ENCODE measurements at places on chromosomes 5 and 9. TPM values are rescaled to one million over a fixed set of nuclear protein-coding genes. Genes with fewer than 3 reads are reported as not detected.

The PCDHB16 gene
- total RNA-seq = 0.08 TPM

The WDR38 gene
- total RNA-seq = 0.13 TPM

The BRD3OS gene
- 18.2 TPM for total RNA-seq

The APC gene
- total RNA-seq = 9.1 TPM

The SPARC gene
- 20.5 TPM for total RNA-seq

The GPR151 gene
- not detected for total RNA-seq

The PCDHGA11 gene
- not detected for total RNA-seq

The SUSD3 gene
- total RNA-seq = 1.0 TPM

The RRAGA gene
- total RNA-seq = 129 TPM

The ADRB2 gene
- total RNA-seq = 1.6 TPM

The TAL2 gene
- 0.20 TPM for total RNA-seq

The DEPDC1B gene
- 17.6 TPM for total RNA-seq

All from A549 treated with Hydrocortisone at 1 μM for 4 hours (cell line).